ENCODE measurements at places on chromosomes 7 and 10.

GRCh38 chr7:25754333-25754732 lies 397.7 kb upstream of the NFE2L3 start:
- no peak for DNase-seq

- DNase-seq, result no peak
Observed at GRCh38 chr10:88557658-88558057, 25.5 kb downstream of the RNLS start.

- DNase-seq, result no peak
Observed at GRCh38 chr7:139598642-139599041, 75.2 kb downstream of the CLEC2L start.

DNA sequence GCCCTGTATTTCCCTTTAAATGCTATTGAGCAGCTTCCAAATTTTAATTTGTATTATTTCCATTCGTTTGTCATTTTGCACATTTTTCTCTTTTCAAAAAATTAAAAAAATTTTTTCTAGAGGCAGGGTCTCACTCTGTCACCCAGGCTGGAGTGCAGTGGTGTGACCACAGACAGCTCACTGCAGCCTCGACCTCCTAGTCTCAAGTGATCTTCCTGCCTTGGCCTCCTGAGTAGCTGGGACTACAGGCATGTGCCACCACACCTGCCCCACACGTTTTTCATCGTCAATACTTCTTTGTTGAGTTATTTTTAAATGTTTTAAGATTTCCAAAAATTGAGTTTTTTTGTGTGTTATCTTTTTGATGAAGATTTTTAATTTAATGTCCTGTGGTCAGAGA lies 4.7 kb downstream of the RPA3 start:
- no peak for DNase-seq

- no peak for DNase-seq
Observed at GRCh38 chr10:67107670-67108069, 181.8 kb downstream of the LRRTM3 start.

- no peak for DNase-seq
Observed at GRCh38 chr10:48767373-48768143, 82.9 kb downstream of the WDFY4 start.

GRCh38 chr7:108455998-108456677 lies at the start of gene NRCAM:
Gene NRCAM, minus strand, starts transcription at chr7:108456436. Its CDS starts 216,372 bp downstream, at chr7:108240064.
- no peak for DNase-seq

GRCh38 chr10:45239642-45240041 lies 75.8 kb downstream of the OR13A1 start:
- DNase-seq, result no peak

Measured in activated T-helper 1 cell treated with anti-CD3 and anti-CD28 coated beads, Interleukin-2, amount 50 U/mL, for 16 hours (primary cell).